ENCODE measurements at places on chromosomes 2 and 18.

DNA sequence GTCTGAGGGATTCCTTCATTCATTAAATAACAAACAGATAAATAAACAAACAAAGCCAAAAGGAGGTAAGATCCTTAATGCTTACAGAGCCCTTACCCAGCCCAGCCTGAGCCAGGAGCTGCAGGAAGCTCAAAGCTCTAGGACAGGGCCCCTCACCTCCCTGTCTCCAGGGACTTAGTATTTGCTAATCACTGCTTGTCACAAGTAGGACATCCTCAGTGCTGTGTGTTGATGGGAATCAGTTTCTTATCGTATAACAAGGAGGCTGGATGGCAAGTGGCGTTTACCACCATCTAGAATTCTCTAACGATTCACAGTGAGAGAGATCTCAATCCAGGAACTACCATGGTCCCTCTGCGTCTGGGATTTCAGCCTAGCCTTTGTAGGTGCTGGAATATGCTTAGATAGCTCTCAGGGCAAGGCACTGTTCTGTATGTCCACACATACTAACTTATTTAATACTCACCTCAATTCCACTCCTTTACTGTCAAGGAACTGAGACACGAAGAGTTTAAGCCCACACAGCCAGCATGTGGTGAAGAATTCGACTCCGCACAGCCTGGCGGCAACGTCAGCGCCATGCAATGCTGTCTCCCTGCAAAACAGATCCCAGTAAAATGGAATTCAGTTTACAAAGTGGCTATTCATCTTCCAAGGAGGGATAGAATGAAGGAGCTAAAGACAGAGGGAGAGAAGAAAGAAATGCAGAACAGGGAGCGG is 164.8 kb downstream of the MYCN start:
- no peak for DNase-seq

DNA sequence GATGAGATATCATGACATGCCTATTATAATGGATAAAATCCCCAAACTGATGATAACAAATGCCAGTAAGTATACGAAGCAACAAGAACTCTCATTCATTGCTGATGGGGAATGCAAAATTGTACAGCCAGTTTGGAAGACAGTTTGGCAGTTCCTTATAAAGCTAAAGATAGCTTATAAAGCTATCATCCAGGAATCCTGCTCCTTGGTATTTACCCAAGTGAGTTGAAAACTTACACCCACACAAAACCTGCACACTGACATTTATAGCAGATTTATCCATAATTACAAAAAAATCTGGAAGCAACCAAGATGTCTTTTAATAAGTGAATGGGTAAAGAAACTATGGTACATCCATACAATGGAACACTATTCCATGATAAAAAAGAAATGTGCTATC is 59.5 kb upstream of the FAM124B start:
- DNase-seq: no peak

DNA sequence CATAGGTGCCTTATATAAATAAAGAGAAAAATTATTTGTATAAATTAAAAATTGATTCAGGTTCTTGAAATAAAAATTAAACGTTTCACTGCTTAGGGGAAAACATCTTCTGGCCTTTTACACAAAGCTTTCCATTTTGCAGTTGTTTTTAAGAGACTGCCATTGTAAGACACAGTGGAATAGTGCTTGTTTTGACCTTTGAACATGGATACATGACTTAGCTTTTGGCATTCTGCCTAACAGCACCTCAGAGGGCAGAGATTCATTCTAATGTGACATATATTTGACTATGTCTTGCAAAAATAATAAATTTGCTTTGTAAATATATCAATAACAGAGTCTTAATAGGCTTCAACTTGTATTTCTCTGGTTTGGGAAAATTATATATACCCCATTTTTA is 142.1 kb downstream of the SLC4A10 start:
- DNase-seq: no peak

- DNase-seq: no peak
These were observed 38.4 kb downstream of the YPEL5 start for GRCh38 chr2:30185178-30185577.

DNA sequence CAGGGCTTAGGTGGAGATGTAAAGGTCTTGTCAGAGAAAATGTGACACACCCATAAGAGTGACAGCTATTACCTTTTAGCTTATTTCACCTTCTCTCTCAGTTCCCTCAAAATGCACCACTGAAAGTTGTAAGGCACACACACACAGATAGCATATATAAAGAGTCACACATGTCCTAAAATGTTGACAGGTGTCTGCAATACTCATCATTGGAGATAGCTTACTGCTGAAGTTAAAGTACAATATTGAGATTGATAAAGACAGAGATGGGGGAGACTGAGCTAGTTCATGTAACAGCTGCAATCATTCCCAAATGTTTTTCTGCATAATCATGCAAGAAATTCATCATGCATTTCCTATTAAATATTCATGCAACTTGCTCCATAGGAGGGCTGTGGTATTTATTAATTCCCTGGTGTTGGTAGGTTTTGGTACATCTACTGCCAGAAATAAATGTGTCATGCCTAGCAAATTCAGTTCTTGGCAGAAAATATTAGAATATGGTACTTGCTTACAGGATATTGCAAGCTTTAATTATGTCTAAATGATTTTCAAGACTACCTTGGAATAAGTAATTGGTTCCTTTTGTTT is 118.8 kb upstream of the RBMS1 start:
- no peak for DNase-seq

- no peak for DNase-seq
These were observed 22.7 kb downstream of the LDLRAD4 start for GRCh38 chr18:13241083-13241892.

Data from GM18507 (cell line).